IPS-NIHi11 (cell line): ENCODE measurements at places on chromosomes 5 and 9.

DNA sequence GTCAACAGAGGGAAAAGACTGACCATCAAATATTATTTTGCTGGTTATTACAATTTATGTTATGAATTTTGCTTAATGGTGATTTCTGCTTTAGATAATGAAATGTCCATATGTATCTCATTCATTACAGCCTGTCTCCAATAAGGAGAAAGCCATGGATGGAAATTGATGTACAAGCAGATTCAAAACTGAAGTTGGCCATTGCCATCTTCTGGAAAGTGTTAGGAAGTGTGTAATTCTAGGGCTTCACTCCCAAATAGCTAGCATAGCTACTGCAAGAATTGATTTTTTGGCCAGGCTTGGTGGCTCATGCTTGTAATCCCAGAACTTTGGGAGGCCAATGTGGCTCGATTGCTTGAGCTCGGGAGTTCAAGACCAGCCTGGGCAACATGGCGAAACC lies 45.8 kb downstream of the DYNC2I2 start:
- DNase-seq, result no peak

DNA sequence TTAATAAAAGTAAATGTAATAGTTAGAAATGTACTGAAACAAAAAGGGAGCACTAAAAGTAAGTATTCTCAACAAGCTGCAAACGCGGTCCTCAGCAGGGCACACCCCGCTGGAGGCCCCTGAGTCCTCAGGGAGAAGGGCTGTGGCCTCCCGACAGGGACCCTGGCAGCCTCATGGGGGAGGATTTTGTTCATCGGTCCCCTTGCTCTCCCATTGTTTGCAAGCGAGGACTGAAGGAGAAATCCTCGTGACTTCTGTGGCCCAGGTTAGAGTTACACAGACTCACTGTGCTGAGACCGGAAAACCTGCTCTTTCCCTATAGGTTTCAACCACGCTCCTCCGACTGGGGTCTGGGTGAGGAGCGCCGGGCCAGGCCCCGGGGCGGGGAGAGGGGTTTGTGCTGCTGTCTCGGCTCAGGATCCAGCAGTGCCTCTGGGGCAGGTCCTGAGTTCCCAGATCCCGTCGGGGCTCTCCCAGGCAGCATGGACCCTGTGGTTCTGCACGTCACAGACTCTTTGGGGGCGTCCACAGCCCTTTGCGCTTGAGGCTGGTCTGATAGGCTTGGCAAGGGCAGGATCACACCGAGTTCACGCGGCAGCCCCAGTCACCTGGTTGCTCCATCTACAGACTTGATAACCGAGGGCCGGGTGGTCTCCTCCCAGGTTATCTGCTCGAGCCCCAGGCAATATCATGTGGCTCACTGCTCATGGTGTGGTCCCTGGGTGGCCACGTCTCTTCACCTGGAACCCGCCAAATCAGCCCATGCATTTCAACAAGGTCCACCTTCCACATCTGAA lies 38.8 kb downstream of the MRPL36 start:
- no peak for DNase-seq

- no peak for DNase-seq
Observed at GRCh38 chr5:176542135-176542595, 5.0 kb upstream of the RNF44 start.

DNA sequence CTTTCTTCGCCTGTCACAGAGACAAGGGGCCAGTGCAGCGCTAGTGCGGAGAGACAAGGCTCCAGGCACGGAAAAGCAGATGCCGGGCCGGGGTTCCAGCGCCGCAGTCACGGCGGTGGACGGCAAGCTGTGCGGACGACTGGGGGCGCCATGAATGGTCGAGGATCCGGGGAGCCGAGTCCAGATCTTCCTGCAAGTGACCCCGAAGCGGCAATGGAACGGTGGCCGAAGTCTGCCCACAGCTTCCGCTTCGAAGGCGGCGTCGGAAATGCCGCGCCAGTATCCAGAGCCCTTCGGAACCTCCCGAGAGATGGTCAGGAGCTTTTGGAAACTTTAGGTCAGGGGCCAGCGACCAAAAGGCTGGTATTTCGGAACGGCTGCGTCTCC lies 601 bp upstream of the FAF2 start:
- no peak for DNase-seq
